ENCODE measurements at places on chromosomes 16 and 17.

DNA sequence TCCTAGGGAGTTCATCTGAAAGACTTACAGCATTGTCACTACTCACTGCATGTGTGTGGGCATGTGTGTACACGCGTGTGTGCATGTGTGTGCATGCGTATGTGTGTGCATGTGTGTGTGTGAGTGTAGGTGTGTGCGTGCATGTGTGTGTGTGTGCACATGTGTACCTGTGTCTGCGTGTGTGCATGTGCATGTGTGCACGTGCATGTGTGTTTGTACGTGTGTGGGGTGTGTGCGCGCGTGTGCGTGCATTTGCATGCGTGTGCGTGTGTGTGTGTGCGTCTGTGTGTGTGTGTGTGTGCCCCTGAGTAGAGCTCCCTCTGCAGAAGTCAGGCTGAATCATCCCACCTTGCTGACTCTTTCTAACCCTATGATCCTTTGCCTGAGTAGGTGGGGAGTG, 114.8 kb upstream of the RBFOX1 start:
- no peak for DNase-seq

DNA sequence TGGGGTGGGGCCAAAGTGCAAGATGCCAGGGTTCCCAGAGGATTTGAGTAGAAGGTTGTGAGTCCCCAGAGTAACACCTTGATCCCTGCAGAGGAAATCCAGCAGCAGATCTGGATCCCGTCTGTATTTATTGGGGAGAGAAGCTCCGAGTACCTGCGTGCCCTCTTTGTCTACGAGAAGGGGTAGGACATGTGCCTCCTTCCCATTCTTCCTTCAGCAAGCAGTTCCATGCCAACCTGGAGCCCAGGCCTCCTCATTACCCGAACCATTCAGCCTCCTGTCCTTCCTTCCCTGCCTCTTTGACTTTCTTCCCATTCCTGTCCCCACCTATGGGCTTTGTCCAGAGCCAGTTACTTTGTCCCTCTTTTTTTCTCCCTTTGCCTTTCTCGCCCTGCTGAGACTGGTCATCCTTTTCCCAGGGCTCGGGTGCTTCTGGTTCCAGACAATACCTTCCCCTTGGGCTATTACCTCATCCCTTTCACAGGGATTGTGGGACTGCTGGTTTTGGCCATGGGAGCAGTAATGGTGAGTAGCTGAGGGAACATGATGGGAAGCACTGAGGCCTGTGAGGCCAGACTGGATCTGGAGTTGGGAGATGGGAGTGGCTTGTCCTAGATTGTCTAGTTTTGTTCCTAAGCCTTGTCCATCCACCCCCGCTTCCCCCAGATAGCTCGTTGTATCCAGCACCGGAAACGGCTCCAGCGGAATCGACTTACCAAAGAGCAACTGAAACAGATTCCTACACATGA, 2.9 kb downstream of the RNF167 start:
- no peak for DNase-seq

DNA sequence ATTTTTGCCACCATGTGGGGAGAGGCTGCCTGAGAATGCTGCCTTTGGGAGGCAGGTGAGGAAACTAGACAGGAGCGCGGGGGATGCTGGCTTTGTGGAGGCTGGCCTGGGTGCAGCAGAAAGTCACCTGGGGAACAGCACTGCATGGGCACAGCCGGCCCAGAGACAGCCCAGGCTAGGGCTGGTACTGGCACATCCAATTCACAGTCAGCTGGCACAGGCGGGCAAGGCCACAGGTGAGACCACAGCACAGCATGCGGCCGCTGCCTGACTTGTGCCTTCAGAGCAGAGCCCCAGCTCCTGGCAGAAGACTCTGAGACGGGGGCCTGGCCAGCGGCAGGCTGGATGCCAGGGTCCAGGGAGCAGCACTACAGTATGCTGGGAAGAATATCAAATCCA, 16.6 kb upstream of the PITPNM3 start:
- DNase-seq, result no peak

GRCh38 chr17:15971098-15971678, 26.3 kb downstream of the ADORA2B start:
- DNase-seq, result no peak

DNA sequence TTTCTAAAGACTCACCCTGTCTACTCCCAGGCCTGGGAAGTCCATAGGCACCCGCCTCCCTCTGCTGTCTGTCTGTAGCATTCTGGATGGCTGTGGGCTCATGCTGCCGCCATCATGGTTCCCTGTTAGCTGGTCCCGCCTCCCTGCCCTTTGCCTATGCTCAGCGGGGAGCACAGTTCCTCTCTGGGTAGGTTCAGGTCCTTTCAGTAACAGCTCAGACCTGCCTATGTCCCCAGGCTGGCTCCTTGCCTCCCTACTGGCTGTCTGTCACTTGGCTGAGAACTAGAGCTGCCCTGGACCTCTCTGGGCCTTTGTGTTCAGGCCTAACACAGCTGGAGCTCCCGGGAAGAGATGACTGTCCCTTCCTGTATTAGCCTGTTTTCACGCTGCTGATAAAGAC, 317.9 kb downstream of the SNX29 start:
- no peak for DNase-seq

DNA sequence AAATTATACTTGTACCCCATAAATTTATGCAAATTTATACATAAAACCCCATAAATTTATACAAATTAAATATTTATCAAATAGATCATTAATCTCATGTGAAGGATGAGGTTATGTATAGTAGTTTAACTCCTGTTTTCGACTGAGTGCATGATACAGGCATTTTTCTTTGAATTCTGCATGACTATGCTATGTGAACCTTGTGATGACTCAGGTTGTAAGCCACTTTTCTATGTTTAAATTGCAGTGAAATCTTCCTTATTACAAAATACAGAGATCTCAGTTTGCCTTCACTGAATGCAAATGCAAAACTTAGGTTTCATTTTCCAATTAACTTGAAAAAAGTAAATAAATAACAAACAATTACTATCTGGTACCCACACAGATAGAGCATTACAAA, 843.7 kb downstream of the CDH11 start:
- no peak for DNase-seq

GRCh38 chr17:82947051-82947991, 107.5 kb upstream of the ZNF750 start:
- no peak for DNase-seq

GRCh38 chr16:26658915-26659314, 407.8 kb upstream of the C16orf82 start:
- DNase-seq, result no peak

GRCh38 chr17:45086391-45086790, 25.3 kb downstream of the NMT1 start:
- no peak for DNase-seq

DNA sequence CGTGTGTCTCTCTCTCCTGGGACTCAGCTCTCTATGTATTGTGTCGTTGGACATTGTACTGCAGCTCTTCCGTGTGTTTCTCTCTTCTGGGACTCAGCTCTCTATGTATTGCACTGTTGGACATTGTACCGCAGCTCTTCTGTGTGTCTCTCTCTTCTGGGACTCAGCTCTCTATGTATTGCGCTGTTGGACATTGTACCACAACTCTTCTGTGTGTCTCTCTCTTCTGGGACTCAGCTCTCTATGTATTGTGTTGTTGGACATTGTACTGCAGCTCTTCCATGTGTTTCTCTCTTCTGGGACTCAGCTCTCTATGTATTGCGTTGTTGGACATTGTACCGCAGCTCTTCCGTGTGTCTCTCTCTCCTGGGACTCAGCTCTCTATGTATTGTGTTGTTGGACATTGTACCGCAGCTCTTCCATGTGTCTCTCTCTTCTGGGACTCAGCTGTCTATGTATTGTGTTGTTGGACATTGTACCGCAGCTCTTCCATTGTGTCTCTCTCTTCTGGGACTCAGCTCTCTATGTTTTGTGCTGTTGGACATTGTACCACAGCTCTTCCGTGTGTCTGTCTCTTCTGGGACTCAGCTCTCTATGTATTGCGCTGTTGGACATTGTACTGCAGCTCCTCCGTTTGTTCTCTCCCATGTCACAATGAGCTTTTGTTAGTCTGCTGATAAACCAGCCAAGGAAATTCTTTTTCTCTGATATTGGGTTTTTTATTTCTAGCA, 84.8 kb downstream of the RPTOR start:
- DNase-seq, result no peak

GRCh38 chr17:60463157-60463835, 41.0 kb downstream of the CHCT1 start:
- no peak for DNase-seq

DNA sequence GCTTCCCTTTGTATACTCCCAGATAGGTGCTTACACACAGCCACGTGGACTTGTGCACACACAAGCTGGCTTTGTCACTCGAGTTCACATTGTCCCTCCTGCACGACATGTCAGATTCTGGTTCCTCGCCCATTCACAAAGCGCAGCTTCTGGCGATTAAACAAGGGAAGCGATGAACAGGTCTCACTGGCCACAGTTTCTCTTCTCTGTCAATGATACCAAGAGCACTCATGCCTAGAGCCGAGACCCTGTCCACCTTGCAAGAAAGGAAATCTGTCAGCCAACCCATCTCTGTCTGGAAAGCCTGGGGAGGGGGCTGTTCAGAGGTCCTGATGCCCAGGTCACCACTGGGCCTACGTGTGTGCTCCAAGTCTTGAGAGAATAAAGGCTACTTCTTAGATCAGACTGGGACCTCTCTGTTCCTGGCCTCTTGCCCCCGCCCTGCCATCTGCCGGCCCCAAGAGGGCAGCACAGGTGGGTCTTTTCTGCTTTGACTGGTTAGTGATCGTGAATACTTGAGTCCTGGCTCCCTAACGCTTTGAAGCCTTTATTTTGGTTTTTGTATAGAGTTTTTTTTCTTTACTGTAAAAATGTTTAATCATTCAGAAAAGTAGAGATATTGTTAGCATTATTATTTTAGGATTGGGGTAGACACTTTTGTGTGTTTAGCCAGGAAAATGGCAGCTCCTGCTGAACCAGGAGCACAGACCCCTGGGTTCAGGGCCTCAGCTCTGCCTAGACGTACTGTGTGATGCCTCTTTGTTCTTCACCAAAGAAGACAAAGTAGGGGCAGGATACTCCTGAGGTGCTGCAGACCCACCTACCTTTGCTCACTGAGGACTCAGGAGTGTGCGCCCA, 104.7 kb downstream of the MRM1 start:
- peak; percentile 60 for DNase-seq

- DNase-seq, result no peak
Measured at GRCh38 chr17:70215656-70216055, 46.3 kb downstream of the KCNJ2 start.

- no peak for DNase-seq
Measured at GRCh38 chr17:32452281-32452680, 8.0 kb downstream of the PSMD11 start.

DNA sequence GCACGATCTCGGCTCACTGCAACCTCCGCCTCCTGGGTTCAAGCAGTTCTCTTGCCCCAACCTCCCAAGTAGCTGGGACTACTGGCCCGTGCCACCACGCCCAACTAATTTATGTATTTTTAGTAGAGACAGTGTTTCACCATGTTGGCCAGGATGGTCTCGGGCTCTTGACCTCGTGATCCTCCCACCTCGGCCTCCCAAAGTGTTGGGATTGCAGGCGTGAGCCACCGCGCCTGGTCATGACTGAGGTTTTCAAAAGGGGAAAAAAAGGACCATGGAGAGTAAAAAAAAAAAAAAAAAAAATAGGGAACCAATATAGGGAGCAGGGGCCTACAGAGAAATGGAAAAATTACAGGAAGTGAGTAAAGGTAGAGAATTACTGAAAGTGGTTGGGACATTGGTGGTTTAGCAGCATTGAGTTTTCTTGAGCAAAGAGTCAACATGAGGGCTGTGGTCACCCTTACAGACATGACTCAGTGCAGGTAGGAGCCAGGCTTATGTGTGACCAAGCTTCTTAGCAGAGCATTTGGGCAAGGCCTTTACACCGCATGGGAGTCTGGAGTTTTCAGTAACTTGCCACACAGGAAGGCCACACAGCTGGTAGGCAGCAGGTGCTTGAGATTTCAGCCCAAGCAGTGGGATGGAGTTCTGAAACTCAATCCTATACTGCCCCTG, 447.3 kb downstream of the HS3ST3B1 start:
- no peak for DNase-seq

- DNase-seq, result no peak
Measured at GRCh38 chr17:80599546-80600305, 55.1 kb downstream of the RPTOR start.

DNA sequence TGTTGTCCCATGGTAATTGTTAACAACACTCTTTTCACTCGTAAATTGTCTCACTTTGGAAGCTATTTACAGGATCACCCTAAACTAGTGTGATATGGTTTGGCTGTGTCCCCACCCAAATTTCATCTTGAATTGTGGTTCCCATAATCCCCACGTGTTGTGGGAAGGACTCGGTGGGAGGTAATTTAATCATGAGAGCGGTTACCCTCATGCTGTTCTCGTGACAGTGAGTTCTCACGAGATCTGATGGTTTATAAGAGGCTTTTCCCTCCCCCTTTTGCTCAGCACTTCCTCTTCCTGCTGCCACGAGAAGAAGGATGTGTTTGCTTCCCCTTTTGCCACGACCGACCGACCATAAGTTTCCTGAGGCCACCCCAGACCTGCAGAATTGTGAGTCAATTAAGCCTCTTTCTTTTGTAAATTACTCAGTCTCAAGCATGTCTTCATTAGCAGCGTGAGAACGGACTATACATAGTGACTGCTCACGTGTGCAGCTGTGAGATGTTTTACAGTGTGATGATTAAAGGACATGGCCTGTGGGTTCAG, 34.4 kb downstream of the DNAH3 start:
- DNase-seq, result no peak

- no peak for DNase-seq
Measured at GRCh38 chr16:72908362-72909167, 139.4 kb downstream of the ZFHX3 start.

DNA sequence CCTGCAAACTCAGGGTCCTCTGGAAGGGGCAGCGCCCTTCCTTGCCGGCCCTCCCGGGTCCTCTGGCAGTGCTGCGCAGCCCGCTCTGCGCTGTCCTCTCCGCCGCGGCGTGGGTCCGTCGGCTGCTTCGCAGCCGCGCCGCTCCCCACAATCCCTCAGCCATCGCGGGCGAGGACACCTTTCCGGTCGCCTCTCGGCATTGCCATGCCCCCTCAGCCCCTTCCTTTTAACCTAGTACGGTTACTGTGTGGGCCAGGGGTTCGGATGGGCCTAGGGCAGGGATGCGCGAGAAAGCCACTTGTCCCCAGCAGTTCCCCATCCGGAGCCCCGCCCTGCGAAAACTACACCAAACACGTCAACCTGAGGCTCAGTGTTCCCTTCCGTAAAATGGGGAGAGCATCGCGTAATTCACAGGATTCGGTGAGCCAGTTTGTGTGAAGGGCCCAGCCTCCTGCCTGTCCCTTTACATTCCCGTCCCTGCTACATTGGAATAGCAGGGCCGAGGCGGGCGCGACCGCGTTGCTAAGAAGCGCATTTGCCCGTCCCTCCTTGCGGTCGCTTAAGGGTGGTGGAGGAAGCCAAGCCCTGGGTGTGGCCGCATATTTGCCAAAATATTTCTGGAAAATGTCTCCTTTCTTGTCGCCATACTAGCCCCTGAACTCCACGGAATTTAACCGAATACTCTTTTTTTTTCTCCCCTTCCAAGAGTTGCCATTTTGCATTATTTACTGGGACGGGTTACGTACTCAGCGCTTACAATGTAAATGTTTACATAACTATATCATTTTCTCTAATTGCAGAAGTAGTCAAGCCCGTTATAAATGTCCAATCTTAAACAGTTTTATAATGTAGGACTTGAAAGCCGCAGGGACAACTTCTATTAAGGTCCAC, 13.2 kb downstream of the COPZ2 start:
- DNase-seq, result no peak

GRCh38 chr16:13483121-13483520, 436.8 kb upstream of the ERCC4 start:
- DNase-seq, result no peak

All from endothelial cell (in vitro differentiated cells).